ENCODE measurements at places on chromosomes 3 and 15.

DNA sequence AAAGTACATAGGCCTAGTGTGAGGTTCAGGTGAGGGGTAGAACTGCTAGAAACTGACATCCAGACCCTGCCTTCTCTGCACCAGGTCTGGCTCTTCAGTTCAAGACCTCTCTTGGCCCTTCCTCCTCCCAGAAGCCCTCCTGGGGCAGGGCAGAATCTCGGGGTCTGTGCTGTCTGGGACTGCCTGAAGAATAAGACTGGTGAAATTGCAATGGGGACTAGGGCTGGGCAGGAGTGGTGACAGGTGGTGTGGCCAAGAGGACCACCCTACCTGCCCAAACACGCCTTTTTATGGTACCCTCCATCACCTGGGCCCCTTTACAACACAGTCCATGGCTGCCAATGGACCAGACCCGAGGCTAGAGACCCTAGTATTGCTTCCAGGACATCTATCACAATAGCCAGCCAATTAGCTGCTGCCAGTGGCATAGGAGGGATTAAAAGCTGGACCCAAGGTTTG lies 1.5 kb upstream of the NCKIPSD start:
- no peak for DNase-seq

DNA sequence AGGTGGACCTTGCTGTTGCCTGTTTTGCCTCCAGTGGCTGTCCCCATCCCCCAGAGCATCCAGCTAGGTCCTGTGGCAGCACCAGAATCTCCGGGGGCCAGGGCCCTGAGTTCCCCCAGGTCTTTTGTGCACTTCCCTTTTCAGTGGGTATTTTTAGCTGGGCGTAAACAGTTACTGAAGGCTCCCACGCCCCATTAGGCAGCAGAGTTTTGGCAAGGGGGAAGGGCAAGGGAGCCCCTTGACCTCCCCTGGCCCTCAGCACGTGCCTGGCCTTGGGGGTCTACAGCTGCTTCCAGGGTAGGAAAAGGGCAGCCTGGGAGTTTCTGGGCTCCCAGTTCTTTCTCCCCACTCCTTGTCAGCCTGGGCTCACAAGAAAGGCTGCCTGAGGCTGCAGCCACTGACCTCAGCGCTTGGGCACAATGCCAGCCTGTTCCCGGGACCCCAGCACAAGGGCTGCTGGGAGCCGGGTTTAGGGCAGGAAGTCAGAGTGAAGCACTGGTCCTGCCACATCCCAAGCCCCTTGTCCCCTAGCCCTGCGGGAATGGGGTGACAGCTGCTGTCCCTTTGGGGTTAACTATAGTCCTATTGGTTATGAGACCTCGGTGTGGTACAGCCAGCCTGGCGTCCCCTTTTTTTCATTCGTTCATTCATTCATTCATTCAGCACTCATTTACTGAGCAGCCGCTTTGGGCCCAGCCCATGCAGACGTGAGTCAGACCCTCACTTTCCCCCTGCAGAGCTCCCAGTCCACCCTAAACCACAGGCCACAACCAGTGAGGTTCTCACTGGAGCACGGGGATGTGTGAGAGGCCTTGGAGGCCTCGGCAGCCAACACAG lies 8.4 kb downstream of the CSK start:
- peak; percentile 84 for DNase-seq

GRCh38 chr3:185733980-185734724 lies 90.7 kb downstream of the IGF2BP2 start:
- DNase-seq = peak; percentile 21

DNA sequence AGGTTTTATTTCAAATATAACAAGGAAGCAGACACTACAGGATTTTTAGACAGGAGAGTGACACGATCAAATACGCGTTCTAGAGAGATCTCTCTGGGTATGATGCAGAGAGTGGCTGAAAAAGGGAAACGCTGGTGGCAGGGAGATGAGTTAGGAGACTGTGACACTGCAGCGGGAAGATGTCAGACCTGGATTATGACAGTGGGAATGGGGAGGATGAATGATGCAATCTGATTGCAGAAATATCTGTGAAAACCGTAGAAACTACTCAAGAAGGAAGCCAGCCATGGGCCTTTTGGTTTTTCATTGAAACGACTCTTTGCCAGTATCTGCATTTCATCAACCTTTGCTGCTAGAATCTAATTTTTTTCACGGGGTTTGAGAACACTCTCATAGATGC lies 157.9 kb downstream of the FAM43A start:
- no peak for DNase-seq

- no peak for DNase-seq
Observed at GRCh38 chr3:114746502-114746901, 400.6 kb downstream of the ZBTB20 start.

DNA sequence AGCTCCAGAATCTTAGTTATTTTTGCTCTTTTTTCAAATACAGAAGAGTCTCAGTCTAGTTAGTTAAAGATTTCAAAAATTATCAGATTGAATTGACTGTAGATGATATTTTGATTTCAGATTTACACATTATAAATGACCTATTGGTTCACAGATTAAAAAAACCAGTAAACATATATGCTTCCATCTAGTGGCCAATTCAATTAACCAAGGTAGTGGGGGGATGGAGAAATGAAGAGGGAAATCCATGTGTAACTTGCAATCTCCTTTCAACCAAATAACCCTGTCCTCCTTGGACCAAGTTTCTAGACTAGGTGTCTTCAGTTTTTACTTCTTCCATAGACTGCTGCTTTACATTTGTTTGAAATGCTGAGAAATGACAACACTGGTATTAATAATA lies 789.8 kb downstream of the ROBO1 start:
- no peak for DNase-seq

DNA sequence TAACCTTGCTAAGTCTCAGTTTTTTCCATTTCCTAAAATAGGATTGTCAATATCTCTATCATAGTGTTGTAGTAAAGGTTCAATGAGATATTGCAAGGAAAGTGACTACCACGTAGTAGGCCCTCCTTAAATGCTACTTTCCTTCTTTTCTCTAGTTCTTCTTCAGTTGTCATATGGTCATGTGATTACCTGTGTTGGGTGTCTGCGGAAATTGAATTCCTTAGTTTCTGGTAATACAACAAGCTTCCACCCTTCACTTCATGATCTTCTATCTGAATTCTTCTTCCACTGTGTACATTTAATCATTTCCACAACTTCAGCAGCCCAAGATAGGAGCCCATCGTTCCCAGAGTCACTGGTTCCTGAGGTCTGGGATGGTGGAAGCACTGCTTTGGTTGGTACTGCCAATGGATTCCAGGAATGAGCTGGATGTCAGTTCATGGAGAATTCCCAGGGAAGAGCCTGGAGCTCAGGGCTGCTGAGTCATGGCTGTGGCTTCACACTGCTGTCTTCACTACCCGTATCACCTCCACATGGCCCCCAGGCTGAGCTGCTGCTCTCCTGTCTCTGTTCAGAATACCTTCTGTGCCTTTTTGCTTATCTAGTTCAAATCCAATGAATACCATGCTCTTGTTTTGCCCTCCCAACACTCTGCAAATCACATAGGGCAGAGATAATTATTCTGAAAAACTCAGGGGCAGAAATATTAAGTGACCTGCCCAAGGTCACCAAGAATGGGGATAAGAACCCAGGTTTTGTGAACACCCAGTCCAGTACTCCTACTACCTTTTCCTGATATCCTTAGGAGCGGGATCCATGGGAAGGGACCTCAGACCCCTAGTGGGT lies 98.6 kb downstream of the RPL39L start:
- peak; percentile 10 for DNase-seq

GRCh38 chr15:47551546-47551945 lies 165.8 kb upstream of the SEMA6D start:
- no peak for DNase-seq

DNA sequence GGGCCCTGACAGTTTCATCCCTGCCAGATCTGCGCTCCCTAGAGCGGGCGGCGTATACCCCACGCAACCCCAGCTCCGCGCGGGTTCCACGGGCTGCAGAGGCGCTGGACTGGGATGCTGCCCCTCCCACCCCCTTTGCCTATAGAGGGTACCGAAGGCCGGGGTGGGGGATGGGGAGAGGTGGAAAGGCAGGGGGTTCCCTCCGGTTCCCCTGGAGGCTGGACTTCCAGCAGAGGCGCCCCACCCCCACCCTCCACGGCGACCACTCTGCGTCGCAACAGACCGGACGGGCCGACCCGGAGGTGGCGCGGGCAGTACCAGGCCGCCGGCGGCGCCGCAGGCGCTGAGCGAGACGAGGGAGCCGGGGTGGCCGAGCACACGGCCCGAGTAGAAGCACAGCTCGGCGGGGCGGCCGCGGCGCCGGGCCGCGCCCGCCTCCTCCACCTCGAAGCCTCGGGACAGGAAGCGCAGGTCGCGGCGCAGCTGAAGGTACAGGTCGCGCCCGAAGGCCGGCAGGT lies 995 bp downstream of the ADAMTS17 start:
- no peak for DNase-seq

GRCh38 chr3:58217209-58217811 lies 6.5 kb upstream of the DNASE1L3 start:
- DNase-seq = peak; percentile 84

DNA sequence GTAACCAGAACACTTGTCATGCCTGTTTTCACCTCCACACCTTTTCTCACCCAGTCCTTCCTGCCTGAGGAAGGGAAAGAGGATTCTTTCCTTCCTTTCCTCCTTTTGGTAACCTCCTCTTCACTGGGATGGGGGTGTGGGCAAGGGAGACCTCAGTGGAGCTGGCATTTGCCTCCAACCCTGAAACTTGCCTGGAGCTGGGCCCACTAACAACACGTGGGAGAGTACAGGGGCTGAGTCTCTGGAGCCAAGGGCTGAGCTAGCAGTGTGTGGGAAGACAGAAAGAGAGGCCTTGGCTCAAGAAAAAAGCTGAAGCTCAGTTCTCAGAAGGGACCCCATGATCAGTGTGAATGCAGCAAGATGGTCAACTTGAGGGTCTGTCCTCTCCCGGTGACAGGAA lies 86.6 kb upstream of the SLC6A11 start:
- no peak for DNase-seq

DNA sequence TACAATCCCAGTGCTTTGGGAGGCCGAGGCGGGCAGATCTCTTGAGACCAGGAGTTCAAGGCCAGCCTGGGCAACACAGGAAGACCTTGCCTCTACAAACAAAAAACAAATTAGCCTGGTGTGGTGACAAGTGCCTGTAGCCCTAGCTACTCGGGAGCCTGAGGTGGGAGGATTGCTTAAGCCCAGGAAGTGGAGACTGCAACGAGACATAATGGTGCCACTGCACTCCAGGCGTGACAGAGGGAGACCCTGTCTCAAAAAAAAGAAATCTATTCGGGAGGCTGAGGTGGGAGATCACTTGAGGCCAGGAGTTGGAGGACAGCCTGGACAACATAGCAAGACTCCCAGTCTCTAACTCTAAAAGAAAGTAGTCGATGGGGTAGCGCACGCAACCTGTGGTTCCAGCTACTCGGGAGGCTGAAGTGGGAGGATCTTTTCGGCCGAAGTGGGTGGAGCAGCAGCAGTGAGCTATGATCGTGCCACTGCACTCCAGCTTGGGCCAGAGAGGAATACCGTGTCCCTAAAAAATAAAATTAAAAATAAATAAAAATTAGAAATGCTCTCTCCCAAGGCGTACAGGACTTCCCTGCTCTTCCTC lies 775 bp downstream of the C3orf33 start:
- no peak for DNase-seq

- DNase-seq = no peak
Observed at GRCh38 chr3:88019024-88019423, 39.8 kb downstream of the CGGBP1 start.

DNA sequence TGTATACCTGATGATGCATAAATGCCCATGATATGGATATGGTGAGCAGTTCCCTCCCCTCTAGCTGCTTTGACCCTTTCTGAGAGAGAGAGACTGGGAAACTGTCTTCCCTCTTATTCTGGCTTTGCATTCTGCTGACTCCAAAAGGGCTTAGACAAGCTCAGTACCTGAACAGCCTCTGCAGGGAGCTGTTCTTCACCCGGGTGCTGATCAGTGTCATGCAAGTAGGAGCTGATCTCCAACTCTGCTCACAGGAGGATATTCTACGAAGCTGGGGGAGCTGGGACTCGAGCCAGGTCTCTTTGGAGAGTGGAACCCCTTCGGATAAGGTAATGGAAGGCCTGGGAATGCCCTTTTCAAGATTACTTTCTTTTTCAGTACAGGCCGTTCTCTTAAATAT lies 237.1 kb downstream of the RYR3 start:
- DNase-seq = no peak

DNA sequence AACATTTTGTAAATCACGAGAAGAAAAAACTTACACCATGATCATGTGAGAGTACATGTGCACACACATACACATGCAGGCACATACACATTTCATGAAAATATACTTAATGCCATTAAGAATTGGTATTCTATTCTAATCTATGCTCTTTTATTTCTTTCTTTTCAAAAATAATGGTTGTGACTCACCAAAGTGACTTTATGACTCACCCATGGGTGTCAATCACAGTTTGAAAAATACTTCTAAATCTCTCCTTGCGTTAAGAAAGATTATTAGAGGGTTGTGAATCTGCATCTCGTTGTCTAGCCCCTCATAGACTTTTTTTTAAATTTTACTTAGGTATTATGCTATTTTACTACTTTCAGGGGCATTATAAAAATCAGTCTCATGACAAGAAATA lies 254.2 kb downstream of the TUSC7 start:
- DNase-seq = no peak

GRCh38 chr3:177335728-177336127 lies 138.4 kb upstream of the TBL1XR1 start:
- no peak for DNase-seq

- no peak for DNase-seq
Observed at GRCh38 chr3:72475258-72476138, 372.7 kb downstream of the SHQ1 start.

- no peak for DNase-seq
Observed at GRCh38 chr3:21170964-21171363, 580.0 kb downstream of the ZNF385D start.

GRCh38 chr15:77819048-77819850 lies 186.5 kb upstream of the LINGO1 start:
- DNase-seq = no peak

DNA sequence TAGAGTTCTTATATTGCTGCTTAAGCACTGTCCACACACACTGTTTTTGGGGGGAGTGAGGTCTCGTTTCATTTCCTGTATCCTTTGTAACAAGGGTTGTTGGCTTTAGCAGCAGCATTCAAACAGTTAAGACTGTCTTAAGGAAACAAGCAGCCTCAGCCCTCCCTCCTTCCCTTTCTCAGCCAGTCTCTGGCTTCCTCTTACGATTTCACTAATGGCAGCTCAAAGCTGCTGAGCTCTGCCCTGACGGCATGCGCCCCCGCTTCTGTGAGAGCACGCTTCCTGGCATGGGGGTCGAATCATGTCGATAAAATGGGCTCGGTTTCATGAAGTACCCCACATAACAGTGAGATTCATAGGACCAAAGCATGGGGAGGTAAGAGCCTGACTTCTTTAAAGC lies 105.0 kb downstream of the KLHL25 start:
- peak; percentile 75 for DNase-seq

GRCh38 chr3:107598926-107599771 lies 76.4 kb downstream of the BBX start:
- DNase-seq = peak; percentile 59

DNA sequence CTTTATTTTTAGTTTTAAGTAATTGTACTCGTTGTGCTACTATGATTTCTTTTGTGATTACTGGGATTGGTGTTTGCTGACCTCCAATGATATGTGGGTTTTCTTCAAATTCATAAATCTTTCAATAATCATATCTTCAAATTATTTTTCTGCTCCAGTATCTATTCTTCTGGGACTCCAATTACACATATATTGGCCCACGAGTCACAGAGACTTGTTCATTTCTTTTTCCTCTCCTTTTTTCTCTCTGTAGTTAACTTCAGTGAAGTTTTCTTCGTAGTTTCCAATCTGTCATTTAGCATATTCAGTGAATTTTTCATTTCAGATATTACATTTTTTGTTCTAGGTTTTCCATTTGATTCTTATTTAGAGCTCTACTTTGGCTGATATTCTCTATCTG lies 21.4 kb downstream of the RFX7 start:
- DNase-seq = no peak

GRCh38 chr15:50315814-50316630 lies 39.0 kb downstream of the GABPB1 start:
- peak; percentile 57 for DNase-seq

Data from B cell (primary cell).